Effector CD4-positive, alpha-beta T cell (primary cell): ENCODE measurements at places on chromosomes 7 and 10.

DNA sequence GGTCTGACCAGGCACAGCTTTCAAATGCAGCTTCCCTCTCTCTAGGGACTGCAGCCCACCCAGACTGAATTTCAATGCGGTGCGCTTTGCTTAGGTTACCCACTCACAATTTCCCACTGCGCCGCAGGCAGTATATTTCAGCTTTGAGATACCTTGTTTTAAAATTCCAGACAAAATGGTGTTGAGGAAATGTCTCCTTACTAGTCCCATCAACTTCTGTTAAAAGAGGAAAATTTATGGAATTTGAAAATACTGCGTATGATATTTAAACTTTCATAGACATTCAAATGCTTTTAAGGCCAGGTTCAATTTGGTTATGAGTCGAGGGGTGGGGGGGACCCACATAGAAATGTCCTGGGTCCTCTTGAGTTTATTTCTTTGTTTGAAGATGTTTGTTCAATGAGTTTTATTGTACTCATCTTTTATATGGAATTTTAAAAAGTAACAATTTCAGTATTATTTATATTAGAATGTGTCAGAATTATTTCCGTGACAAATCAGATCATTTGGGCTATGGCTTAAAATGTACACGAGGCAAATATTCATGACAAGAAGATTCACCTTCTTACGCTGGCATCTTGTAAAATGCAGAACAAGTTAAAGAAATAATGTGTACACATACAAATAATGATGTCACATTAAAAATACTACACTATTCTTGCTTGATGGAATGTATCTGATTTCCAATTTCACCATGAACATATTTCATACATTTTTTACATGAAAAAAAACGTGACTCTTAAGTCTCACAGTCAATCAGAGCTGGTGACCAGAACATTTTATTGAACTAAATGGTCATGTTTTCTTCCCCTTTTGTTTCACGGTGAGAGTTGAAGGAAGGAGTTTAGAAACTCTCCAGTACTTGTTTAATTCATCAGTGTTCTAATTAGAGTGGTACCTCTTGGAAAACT lies 1.3 kb downstream of the IKZF1 start:
- DNase-seq = no peak

- DNase-seq = no peak
Measured at GRCh38 chr7:137135654-137136350, 207.7 kb downstream of the PTN start.

- DNase-seq = no peak
Measured at GRCh38 chr10:4332764-4333458, 493.1 kb upstream of the AKR1E2 start.

DNA sequence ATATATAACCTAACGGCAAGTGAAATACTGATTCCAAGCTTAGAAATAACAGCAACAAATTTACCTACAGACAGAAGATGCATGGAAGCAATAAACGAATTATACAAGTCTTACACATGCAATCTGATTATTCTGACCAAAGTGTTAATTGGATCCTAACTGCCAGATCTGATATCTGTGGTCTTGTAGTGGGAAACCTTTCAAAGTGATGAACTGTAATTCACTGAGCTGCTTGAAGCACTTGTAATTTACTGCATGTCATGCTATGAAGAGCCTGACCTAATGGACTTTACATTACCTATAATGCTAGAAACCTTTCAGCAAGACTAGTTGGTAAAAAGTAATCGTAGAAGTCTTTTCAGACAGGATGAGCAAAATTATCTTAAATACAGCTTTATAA lies 205.6 kb downstream of the FOXP2 start:
- no peak for DNase-seq

- no peak for DNase-seq
Measured at GRCh38 chr7:184294-185264, 7.8 kb upstream of the FAM20C start.

DNA sequence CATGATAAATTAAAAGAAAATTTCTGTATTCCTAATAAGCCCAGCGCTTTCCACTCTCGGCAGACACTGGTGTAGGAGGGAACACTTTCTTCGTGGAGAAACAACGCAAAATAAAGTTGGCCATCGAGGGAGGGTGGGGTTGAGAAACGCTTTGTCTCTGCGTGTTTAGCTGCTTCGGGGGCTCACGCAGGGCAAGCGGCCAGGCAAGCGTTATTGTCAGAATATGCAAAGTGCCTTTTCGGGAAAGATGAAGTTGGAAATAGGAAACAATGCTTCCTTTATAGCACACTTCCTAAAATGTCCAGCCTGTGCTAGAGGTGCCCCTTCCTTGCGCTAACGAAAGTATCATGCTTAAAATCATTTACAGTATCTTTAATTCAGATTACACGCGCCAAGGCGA lies 1.9 kb upstream of the EBF3 start:
- DNase-seq = no peak

DNA sequence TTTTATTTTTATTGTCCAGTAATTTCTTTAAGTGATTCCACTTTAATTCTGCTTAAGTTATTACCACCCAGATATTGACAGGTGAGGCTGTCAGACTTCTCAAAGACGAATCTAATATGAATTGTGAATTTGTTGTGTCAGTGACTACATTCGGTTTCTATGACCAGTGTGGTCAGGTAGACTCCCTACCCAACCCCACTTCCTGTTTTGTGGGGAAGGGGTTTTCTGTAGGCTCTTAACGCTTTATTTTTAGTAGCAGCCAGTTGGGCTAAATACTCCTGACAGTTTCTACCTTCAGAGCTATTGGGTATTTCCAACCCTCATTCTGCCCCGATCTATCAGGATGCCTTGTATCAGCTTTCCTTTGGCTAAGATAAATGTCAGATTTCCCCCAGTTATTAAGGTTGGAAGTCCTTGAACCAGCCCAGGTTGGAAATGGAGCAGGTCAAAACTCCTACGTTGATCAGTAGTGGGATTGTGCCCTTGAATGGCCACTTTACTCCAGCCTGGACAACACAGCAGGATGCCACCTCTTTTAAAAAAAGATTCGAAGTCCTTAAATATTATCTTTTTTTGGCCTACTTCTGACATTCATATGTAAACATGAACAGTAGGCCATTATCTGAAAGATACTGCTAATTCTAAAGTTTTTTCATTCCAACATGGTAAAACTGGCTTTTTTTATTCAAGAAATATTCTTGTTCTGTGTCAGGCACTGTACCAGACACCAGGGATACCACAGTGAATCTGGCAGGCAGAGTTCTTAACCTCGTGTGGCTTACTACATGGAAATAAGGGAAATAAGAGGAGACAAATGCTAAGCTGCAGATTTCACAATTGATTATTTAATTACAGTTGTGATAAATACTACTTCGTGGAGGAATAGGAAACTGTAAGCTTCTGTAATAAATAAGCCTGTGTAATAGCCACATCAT lies 133.3 kb upstream of the SAMD8 start:
- no peak for DNase-seq

- DNase-seq = peak; percentile 52
Measured at GRCh38 chr10:87818505-87819288, 671 bp upstream of the ATAD1 start.

GRCh38 chr10:1570416-1571051 lies 166.8 kb downstream of the ADARB2 start:
- DNase-seq = no peak

DNA sequence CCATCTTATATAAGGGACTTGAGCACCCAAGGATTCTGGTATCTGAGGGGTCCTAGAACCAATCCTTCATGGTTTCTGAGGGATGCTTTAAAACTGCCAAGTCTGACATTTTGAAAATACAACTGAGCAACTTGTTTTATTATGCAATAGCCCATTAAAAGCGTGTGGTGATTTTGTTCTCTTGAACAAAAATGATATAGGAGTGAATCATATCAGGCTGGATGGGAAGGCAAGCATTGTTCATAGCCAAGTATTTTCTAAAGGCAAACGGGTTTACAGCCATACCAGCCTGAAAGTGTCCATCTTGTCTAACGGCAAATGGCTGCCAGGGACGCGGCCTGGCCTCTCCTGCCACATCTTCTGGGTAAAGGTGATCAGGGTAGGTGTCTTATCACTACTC lies 23.4 kb downstream of the RPP38 start:
- no peak for DNase-seq

- DNase-seq = no peak
Measured at GRCh38 chr10:80433134-80433533, 21.0 kb upstream of the TSPAN14 start.

- DNase-seq = no peak
Measured at GRCh38 chr10:124518366-124518765, 56.7 kb downstream of the LHPP start.

GRCh38 chr10:32210306-32211045 lies 136.5 kb downstream of the EPC1 start:
- no peak for DNase-seq

- no peak for DNase-seq
Measured at GRCh38 chr7:100372694-100373093, 593 bp upstream of the PILRA start.

GRCh38 chr10:91349381-91349780 lies 60.8 kb upstream of the HECTD2 start:
- DNase-seq = no peak

DNA sequence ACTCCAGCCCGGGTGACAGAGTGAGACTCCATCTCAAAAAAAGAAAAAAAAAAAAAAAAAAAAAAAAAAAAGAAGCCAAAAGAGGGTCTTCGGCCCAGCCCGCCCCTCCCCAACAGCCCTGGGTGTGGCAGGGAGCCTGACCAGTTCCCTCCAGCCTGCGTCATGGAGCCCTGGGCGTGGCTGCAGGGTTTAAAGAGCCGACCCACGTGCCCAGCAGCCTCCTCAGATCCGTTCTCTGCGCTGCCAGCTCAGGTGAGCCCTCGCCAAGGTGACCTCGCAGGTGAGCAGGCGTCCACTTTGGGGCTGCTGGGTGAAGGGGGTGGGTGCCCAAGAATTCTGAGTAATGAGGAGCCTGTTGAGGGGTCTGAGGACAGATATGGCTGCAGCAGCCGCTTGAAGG lies at the start of gene FXYD4:
Gene FXYD4, plus strand, starts transcription at position 219 of the 400 bp plus-strand sequence. CDS start 2,111 bp downstream, outside the sequence.
- no peak for DNase-seq

DNA sequence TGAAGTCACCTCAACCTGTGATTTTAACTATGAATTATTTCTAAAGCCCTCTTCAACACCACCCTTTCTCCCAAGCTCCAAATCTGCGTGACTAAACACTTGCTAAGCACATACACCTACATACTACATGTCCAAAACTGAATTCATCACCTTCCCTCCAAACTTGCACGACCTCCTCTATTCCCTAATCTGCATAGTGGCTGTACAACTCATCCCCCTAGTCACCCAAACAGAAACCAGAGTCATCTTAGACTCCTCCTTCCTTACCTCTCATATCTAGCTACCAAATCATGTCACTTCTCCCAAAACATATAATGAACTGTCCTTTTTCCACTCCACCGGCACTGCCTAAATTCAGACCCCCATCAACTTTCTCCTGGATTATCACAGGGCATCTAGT lies 16.2 kb downstream of the ARHGAP21 start:
- DNase-seq = no peak

- DNase-seq = no peak
Measured at GRCh38 chr10:10385831-10386230, 631.8 kb upstream of the CELF2 start.

DNA sequence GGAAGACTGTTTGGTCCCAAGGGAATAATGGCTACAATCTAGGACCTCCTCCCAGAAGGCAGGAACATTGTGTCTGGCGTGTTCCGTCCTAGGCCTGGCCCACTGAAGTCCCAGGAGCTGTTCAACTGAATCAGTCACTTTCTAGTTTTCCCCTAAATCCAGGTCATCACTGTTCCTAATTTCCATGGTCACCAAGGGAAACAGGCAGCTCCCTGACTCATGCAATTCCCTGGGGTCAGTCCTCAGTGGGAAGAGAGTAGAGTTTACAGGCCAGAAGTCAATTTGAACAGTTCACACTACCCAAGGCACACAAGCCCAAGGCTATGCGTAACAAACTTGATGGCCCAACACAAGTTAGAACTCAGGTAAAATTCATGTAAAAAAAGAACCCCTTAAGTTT lies 44.0 kb downstream of the CREB3L2 start:
- DNase-seq = no peak

- DNase-seq = no peak
Measured at GRCh38 chr7:51366930-51367613, 50.5 kb upstream of the COBL start.

- DNase-seq = no peak
Measured at GRCh38 chr10:95408983-95409873, 118.4 kb upstream of the PDLIM1 start.

GRCh38 chr10:79342295-79342761 lies 4.9 kb upstream of the PPIF start:
- no peak for DNase-seq

GRCh38 chr7:111264981-111265380 lies 174.1 kb downstream of the LRRN3 start:
- no peak for DNase-seq

GRCh38 chr10:53749439-53749838 lies 976.9 kb upstream of the MBL2 start:
- DNase-seq = no peak

GRCh38 chr7:106166651-106167342 lies 54.7 kb upstream of the SYPL1 start:
- DNase-seq = peak; percentile 18

- DNase-seq = no peak
Measured at GRCh38 chr10:78066012-78066411, 32.3 kb downstream of the RPS24 start.

- DNase-seq = no peak
Measured at GRCh38 chr10:124092250-124092859, 1.0 kb downstream of the CHST15 start.

- DNase-seq = no peak
Measured at GRCh38 chr10:49599546-49599945, 10.6 kb upstream of the SLC18A3 start.

- DNase-seq = no peak
Measured at GRCh38 chr7:2416063-2416462, 12.7 kb downstream of the CHST12 start.

GRCh38 chr10:110409488-110409887 lies 88.2 kb upstream of the DUSP5 start:
- DNase-seq = no peak

GRCh38 chr7:129569811-129570215 lies 41.7 kb upstream of the NRF1 start:
- DNase-seq = no peak

DNA sequence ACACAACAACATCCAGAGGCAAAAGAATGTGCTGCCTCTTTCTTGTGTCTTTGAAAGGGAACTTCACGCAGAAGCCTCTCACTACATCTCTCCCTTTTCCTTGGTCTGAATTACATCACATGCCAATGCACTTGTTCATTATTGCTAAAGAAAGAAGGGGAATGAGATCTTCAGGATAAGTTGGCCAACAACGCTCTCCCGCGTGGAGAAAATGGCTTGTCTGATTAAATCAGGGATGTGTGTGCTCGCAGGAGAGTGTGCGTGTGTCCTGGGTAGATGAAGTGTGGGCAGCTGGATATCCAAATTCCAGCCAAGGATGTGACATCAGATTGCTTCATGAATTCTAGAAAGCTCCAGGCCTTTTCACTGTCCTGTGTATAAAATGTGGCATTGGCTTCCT lies 541.6 kb upstream of the FZD8 start:
- DNase-seq = no peak

- no peak for DNase-seq
Measured at GRCh38 chr7:33798686-33799325, 106.5 kb upstream of the BMPER start.

DNA sequence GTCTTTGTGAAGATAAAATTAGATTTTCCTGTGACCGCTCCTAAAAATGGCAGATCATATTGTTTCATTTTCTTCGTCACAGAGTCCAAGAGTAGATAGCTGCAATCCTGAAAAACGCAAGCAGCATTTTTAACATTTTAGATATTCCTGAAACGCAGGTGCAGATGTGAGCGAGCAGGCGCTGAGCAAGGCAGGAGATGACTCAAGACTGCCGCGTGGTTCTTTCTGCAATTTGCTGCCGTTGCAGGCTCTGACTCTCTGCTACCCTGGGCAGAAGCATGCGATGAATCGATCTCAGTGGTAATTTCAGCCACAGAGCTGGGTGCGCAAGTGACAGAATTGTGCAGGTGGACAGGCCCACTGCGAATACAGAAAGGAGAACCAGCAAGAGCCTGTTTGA lies 331.9 kb downstream of the ACTR3B start:
- no peak for DNase-seq
